ENCODE measurements at places on chromosomes 1 and 21. TPM values are rescaled to one million over a fixed set of nuclear protein-coding genes. Genes with fewer than 3 reads are reported as not detected.

DNA sequence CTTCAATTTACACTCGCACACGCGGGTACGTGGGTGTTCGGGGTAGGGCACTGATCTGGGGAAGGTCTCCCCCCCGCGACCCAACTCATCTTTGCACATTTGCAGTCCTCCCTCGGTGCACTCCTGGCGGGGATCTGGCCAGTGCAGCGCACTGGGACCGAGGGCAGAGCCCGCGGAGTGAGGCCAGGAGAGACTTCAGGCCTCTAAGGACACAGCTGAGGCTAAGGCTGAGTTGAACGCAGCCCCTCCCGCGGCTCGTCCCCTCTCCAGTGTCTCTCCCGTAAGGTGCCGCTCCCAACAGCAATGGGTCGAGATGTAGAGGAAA lies 936 bp upstream of the NCAM2 start:
- H3K27ac ChIP-seq = no peak overlapping the region
- H3K36me3 ChIP-seq = no peaks in the 10 kb centered on the region
- H3K4me3 ChIP-seq = peak overlapping the region; percentile 85
- H3K4me1 ChIP-seq = no peaks in the 10 kb centered on the region
- DNase-seq = no peak
- peaks cover 6% of the 10 kb centered on the region for H3K27me3 ChIP-seq

The APOBEC4 gene
- not detected for total RNA-seq

- H3K4me3 ChIP-seq = no peak overlapping the region
- peaks cover 20% of the 10 kb centered on the region for H3K4me1 ChIP-seq
- H3K36me3 ChIP-seq = peaks cover 2% of the 10 kb centered on the region
Observed at GRCh38 chr1:214538496-214538895, 12.9 kb downstream of the PTPN14 start.

The LGR6 gene
- not detected for total RNA-seq

DNA sequence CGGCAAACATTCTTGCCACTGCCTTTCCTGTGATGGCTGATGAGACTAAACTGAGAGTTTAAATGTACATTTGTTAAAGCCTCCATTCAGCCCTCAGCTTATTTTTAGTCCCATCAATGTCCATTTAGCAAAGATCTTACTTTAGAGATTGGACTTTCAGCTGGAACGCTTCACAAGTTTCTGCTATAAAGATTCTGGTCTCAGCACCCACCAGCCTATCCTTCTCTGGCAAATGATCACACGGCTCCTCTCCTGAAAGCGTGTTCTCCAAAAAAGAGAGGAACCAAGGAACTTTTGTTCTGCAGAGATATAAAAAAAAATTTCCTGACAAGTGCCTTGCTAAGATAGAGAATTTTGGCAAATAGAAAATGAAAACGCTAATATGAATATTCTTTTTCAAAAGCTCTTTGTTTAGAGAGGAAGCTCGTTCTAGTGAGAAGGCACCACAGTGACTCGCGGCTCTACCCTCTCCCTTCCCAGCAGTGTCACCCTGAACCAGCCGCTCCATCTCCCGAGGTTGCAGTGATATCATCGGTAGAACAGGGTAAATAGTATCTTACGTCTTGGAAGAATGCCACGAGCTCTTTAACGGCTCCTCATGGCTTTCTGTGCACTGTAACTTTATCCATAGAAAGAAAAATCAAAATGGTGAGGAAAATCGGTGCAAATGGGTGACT lies 200.2 kb downstream of the APP start:
- H3K4me1 ChIP-seq = peaks cover 5% of the 10 kb centered on the region
- peaks cover 23% of the 10 kb centered on the region for H3K36me3 ChIP-seq
- H3K27me3 ChIP-seq = no peaks in the 10 kb centered on the region
- H3K4me3 ChIP-seq = no peak overlapping the region
- no peak overlapping the region for H3K27ac ChIP-seq
- no peak for DNase-seq

GRCh38 chr21:44286086-44286715 lies 525 bp downstream of the AIRE start:
- no peak overlapping the region for H3K27ac ChIP-seq
- DNase-seq = no peak
- H3K36me3 ChIP-seq = no peaks in the 10 kb centered on the region
- peaks cover 4% of the 10 kb centered on the region for H3K4me1 ChIP-seq
- H3K4me3 ChIP-seq = no peak overlapping the region

DNA sequence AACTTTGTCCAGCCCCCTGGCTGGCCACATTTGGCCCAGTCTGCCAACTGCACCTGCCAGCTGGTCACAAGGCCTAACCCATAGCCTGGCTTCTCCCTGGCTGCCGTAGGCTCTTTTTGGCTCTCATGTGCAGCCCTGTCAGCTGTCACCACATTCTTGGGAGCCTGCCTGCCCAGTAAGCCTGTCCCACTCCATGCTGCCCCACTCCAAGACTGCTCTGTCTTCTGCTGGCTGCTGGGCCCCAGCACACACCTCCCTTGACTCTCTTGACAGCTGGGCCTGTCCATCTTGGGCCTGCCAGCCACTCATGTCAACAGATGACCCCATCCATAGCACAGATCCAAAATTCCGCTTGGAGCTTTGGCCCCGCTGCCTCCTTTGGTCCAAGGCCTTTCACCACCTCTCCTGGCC lies 74.3 kb upstream of the EDN2 start:
- DNase-seq = no peak
- H3K36me3 ChIP-seq = no peaks in the 10 kb centered on the region
- H3K4me1 ChIP-seq = peaks cover 2% of the 10 kb centered on the region
- H3K27me3 ChIP-seq = no peaks in the 10 kb centered on the region

The PPP1R15B gene
- total RNA-seq = 14.9 TPM

The GJA9 gene
- total RNA-seq = not detected

DNA sequence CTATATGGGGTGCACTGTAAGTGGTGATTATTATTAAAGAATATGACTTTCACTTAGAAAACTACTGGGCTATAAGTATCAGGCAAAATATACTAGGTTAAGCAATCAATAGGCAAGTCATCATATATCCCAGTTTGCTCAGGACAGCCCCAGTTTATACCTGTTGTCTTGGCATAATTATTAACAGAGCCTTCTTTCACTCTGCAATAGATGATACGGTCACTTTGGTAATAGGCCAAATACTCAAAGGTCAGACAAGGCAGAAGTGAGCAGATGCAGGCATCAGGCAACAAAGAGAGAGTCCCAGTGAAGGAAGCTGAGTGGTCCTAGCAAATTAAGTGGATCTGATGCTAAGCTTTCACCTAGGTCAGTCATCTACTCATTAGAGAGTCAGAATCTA lies 599.9 kb downstream of the LMO4 start:
- no peak overlapping the region for H3K4me3 ChIP-seq
- DNase-seq = no peak
- H3K4me1 ChIP-seq = no peaks in the 10 kb centered on the region
- H3K27me3 ChIP-seq = no peaks in the 10 kb centered on the region
- H3K36me3 ChIP-seq = no peaks in the 10 kb centered on the region

- no peaks in the 10 kb centered on the region for H3K36me3 ChIP-seq
- no peak overlapping the region for H3K4me3 ChIP-seq
- H3K27me3 ChIP-seq = no peaks in the 10 kb centered on the region
Observed at GRCh38 chr21:40901691-40902090, 54.7 kb upstream of the DSCAM start.

GRCh38 chr1:220552672-220553260 lies 24.8 kb downstream of the MARK1 start:
- H3K4me3 ChIP-seq = no peak overlapping the region
- no peaks in the 10 kb centered on the region for H3K4me1 ChIP-seq
- DNase-seq = no peak
- H3K27ac ChIP-seq = no peak overlapping the region
- no peaks in the 10 kb centered on the region for H3K36me3 ChIP-seq

The WNT4 gene
- not detected for total RNA-seq

DNA sequence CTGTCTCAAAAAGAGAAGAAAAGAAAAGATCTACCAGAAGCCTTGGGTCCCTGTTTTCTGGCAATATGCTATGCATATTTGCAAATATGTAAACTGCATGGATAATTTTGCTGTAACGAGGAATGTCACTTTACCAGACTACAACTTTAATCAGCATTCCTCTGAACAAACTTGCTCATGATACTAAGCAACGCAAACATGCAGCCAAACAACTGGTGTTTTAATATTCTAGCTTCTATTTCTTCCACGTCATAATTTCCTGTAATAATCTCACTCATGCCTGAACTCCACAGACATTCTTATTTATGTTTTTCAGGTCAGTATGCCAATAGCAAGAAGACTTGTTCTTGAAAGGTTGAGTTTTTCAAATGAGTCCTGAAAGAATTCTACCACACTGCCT lies 114.1 kb downstream of the SIM2 start:
- H3K4me3 ChIP-seq = no peak overlapping the region
- H3K36me3 ChIP-seq = no peaks in the 10 kb centered on the region
- H3K27ac ChIP-seq = no peak overlapping the region
- DNase-seq = no peak
- H3K27me3 ChIP-seq = no peaks in the 10 kb centered on the region

DNA sequence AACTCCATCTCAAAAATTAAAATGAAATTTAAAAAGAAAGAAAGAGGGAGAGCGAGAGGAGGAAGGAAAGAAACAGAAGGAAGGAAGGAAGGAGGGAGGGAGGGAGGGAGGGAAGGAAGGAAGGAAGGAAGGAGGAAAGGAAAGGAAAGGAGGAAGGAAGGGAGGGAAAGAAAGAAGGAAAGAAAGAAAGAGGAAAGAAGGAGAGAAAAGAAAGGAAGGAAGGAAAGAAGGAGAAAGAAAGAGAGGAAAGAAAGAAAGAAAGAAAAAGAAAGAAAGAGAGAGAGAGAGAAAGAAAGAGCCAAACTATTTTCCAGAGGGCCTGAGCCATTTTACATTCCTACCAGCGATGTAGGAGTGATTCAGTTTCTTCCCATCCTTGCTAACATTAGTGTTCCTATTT lies 364.0 kb downstream of the RGS7 start:
- no peaks in the 10 kb centered on the region for H3K36me3 ChIP-seq
- DNase-seq = no peak
- H3K27ac ChIP-seq = no peak overlapping the region
- no peak overlapping the region for H3K4me3 ChIP-seq

- H3K27ac ChIP-seq = no peak overlapping the region
- no peaks in the 10 kb centered on the region for H3K27me3 ChIP-seq
- H3K4me1 ChIP-seq = no peaks in the 10 kb centered on the region
- no peaks in the 10 kb centered on the region for H3K36me3 ChIP-seq
- H3K4me3 ChIP-seq = no peak overlapping the region
- no peak for DNase-seq
Observed at GRCh38 chr1:97824200-97824599, 96.6 kb downstream of the DPYD start.

The PGLYRP4 gene
- total RNA-seq = not detected

The ESRRG gene
- 0.56 TPM for total RNA-seq

DNA sequence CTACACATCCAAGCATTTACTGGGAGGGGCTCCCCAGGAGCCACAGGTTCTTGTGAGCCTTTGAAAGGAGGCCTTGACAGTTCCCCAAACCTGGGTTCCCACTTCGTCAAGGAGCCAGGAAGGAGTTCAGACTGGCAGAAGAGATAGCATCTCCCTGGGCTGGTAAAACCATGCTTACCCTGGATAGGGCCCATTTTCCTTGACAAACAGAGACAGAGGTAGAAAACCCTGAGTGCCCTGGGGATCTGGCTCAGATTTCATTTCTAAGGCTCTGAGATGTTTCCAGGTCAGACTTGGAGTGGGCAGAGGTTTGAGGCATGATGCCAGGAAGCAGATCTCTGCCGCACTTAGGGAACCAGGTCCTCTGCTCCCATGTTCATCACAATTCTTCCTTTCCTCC lies 2.7 kb downstream of the ETNK2 start:
- peaks cover 9% of the 10 kb centered on the region for H3K36me3 ChIP-seq
- H3K4me3 ChIP-seq = no peak overlapping the region
- no peak for DNase-seq
- H3K27me3 ChIP-seq = no peaks in the 10 kb centered on the region

DNA sequence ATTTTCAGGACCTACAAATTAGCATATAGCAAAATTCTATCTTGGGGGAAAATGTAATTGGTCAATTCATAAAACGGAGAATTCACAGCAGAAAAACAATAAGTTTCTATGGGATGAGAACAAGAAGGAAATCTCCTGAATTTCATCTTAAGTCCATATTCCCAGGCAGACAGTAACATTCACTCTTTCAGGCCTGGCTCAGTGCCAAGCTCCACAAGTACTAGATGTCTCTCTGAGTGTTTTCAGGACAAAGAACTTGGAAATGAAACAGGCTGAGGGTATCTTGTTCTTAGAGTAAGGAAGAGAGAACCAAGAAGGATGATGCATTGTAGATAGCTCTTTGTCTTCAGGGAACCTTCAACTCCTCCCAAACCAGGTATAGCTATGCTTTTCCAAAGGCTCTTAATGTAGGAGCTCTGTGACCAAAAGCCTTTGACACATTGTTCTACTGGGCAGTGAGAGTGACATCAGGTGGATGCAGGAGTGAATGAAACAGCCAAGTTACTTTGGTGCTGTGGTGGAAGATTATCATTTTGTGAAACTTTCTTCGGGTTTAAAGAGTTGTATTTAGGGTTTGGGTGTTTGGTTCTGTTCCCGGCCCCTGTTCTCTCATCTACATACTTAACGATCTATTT lies 298.3 kb downstream of the GPATCH2 start:
- H3K4me3 ChIP-seq = no peak overlapping the region
- DNase-seq = no peak
- no peaks in the 10 kb centered on the region for H3K27me3 ChIP-seq
- peaks cover 1% of the 10 kb centered on the region for H3K4me1 ChIP-seq

GRCh38 chr1:101237229-101237837 lies 514 bp downstream of the S1PR1 start:
- H3K27ac ChIP-seq = peak overlapping the region; percentile 80
- no peaks in the 10 kb centered on the region for H3K27me3 ChIP-seq
- peak overlapping the region; percentile 54 for H3K4me3 ChIP-seq
- H3K4me1 ChIP-seq = no peaks in the 10 kb centered on the region

GRCh38 chr21:29104239-29104708 lies 26.2 kb upstream of the MAP3K7CL start:
- peak overlapping the region; percentile 26 for H3K27ac ChIP-seq
- H3K4me1 ChIP-seq = peaks cover 13% of the 10 kb centered on the region
- no peaks in the 10 kb centered on the region for H3K36me3 ChIP-seq
- peak; percentile 30 for DNase-seq

DNA sequence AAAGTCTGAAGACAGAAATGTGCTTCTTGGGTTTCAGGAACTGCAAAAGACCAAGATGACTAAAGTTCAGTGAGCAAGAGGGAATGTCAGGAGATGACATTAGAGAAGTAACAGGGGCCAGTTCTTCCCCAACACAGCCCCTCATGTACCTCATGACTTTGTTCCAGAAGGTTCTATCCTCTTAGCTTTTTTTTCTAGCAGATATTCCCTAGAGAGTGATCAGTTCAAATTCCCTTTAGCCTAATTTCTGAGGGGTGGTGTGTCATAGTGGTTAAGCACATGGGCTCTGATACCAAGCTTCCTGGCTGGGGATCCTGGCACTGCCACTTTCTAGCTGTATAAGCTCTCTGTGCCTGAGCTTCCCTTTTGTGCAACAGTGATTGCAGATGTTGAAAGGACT lies 108.0 kb downstream of the LBR start:
- H3K4me3 ChIP-seq = no peak overlapping the region
- H3K36me3 ChIP-seq = no peaks in the 10 kb centered on the region
- no peaks in the 10 kb centered on the region for H3K27me3 ChIP-seq
- H3K27ac ChIP-seq = no peak overlapping the region
- no peaks in the 10 kb centered on the region for H3K4me1 ChIP-seq

The OBSCN gene
- total RNA-seq = 4.1 TPM
